B cell (primary cell): ENCODE measurements at places on chromosomes 13 and 19.

DNA sequence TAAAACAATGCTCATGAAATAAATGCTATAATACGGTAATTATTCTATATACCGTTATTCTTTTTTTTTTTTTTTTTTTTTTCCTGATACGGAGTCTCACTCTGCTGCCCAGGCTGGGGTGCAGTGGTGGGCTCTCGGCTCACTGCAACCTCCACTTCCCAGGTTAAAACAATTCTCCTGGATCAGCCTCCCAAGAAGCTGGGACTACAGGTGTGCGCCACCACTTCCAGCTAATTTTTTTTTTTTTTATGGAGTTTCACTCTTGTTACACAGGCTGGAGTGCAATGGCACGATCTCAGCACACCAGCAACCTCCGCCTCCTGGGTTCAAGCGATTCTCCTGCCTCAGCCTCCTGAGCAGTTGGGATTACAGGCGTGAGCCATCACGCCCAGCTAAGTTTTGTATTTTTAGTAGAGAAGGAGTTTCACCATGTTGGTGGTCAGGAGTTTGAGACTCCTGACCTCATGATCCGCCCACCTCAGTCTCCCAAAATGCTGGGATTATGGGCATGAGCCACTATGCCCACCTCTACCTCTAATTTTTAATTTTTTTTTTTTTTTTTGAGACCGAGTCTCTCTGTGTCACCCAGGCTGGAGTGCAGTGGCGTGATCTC, 6.9 kb downstream of the PPP1R15A start:
- no peak for DNase-seq

GRCh38 chr13:79171141-79172061, 234.7 kb downstream of the RBM26 start:
- no peak for DNase-seq

GRCh38 chr13:75455962-75456361, 26.0 kb downstream of the TBC1D4 start:
- no peak for DNase-seq

DNA sequence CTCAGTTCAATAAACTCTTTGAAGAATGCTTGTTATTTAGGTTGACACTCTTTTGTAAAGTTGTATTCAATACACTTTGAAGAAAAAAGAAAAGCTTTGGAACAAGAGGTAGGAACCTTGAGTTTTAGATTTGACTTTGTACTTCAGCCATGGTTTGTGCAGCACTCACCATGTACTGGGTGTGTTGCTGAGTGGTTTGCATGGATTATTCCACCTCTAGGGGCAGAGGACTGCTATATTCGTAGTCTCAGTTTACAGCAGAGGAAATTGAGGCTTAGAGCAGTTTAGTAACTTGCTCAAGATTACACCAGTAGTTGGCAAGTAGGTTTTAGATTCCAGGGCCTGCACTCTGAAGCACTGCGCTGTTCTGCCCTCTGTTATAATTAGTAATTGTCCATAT, 68.8 kb downstream of the DNAJC3 start:
- no peak for DNase-seq

- DNase-seq = no peak
Observed at GRCh38 chr19:49642492-49643035, 555 bp downstream of the SCAF1 start.

GRCh38 chr19:45564131-45564780, 20.3 kb downstream of the OPA3 start:
- peak; percentile 40 for DNase-seq

DNA sequence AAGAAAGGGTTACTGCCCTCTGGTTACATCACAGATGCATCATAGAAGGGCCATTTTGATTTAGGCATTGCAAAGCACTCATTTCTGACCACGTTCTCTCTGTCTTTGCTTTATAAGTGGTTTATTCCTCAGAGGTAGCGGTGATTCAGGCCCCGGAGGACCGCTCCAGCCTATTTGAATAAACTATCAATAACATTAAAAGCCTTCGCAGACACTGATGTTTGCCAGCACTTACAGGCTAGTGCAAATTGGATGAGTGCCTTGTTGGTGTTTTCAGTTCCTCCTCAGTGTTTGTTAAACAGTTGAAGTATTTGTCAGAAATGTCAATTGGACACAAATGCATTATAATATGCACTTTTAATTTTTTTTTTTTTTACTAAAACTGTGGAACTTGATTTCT, 120.2 kb downstream of the RXFP2 start:
- no peak for DNase-seq
